ENCODE measurements at places on chromosomes 3 and 15. TPM values are rescaled to one million over a fixed set of nuclear protein-coding genes. Genes with fewer than 3 reads are reported as not detected.

SEMA3B gene
- total RNA-seq = 8.6 TPM

GOLGA8Q gene
- total RNA-seq = 0.18 TPM

SLC30A4 gene
- 2.0 TPM for total RNA-seq

A4GNT gene
- not detected for total RNA-seq

CCDC12 gene
- total RNA-seq = 56.5 TPM

SHC4 gene
- total RNA-seq = 0.95 TPM

CCR3 gene
- total RNA-seq = not detected

FAM227B gene
- 0.98 TPM for total RNA-seq

ARPP21 gene
- 0.08 TPM for total RNA-seq

ZBTB20 gene
- total RNA-seq = 0.76 TPM

GABRB3 gene
- total RNA-seq = 73.4 TPM

GJD2 gene
- total RNA-seq = not detected

WDR93 gene
- total RNA-seq = 0.13 TPM

CACNA1D gene
- 0.61 TPM for total RNA-seq

PLCL2 gene
- 5.7 TPM for total RNA-seq

GPR176 gene
- 10.4 TPM for total RNA-seq

CORO2B gene
- total RNA-seq = 3.2 TPM

MYZAP gene
- total RNA-seq = 1.2 TPM

BMF gene
- 1.1 TPM for total RNA-seq

SH2D7 gene
- total RNA-seq = not detected

ASB14 gene
- not detected for total RNA-seq

SLC9C1 gene
- total RNA-seq = not detected

PRSS50 gene
- total RNA-seq = not detected

AGTR1 gene
- 0.40 TPM for total RNA-seq

DUOXA1 gene
- total RNA-seq = 0.14 TPM

ERICH6 gene
- not detected for total RNA-seq

NLGN1 gene
- total RNA-seq = not detected

TMEM108 gene
- not detected for total RNA-seq

SH3GL3 gene
- 0.67 TPM for total RNA-seq

IL5RA gene
- total RNA-seq = not detected

AGBL1 gene
- not detected for total RNA-seq

GOLGA6B gene
- not detected for total RNA-seq

RTP3 gene
- total RNA-seq = not detected

CKMT1A gene
- 2.6 TPM for total RNA-seq

EAF2 gene
- 2.9 TPM for total RNA-seq

MB21D2 gene
- 5.2 TPM for total RNA-seq

CHD2 gene
- 29.2 TPM for total RNA-seq

SAMMSON gene
- total RNA-seq = not detected

PLSCR4 gene
- 6.5 TPM for total RNA-seq

HIGD2B gene
- total RNA-seq = not detected

GPR87 gene
- total RNA-seq = 1.7 TPM

CCR4 gene
- 0.03 TPM for total RNA-seq
